Activated CD4-positive, alpha-beta memory T cell treated with anti-CD3 and anti-CD28 coated beads, Interleukin-2, amount 10 ng/mL, durations not matched to agents 7 days and 5 days (primary cell): ENCODE measurements at places on chromosomes 1 and 21. TPM values are rescaled to one million over a fixed set of nuclear protein-coding genes. Genes with fewer than 3 reads are reported as not detected.

Gene HES3
- not detected for total RNA-seq

Gene GALE
- 37.6 TPM for total RNA-seq

Gene YBEY
- 10.8 TPM for total RNA-seq

Gene CYP4X1
- not detected for total RNA-seq

Gene CFHR3
- total RNA-seq = not detected

Gene PRDM15
- 8.1 TPM for total RNA-seq

Gene ATP6V1G3
- total RNA-seq = not detected

Gene NR0B2
- total RNA-seq = not detected

Gene OR14K1
- total RNA-seq = not detected

Gene HSPA6
- 0.91 TPM for total RNA-seq

Gene PAX7
- total RNA-seq = not detected

Gene RAB3B
- 0.03 TPM for total RNA-seq

Gene PWP2
- 22.5 TPM for total RNA-seq
